ENCODE measurements at places on chromosomes 6 and 20.

DNA sequence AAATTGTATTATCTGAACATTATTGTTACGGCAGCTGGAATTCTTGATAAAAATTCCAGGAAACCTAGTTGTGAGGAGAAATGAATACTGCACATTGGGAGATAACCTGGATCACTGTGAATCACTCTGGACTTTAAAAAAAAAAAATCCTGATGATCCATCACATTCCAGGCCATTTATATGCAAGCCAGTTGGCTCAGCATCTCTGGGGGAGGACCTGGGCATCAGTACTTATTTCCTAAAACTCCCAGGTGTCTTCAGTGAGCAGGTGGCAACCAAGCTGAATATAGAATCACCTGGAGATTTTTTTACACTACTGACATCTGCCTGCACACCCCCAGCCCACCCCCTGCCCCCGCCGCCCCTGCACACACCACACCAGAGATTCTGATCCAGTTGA lies 39.1 kb upstream of the SIRT5 start:
- DNase-seq: no peak

- no peak for DNase-seq
These were observed 51.5 kb downstream of the PREX1 start for GRCh38 chr20:48776306-48776705.

- no peak for DNase-seq
These were observed 76.1 kb upstream of the ATXN1 start for GRCh38 chr6:16837217-16837972.

DNA sequence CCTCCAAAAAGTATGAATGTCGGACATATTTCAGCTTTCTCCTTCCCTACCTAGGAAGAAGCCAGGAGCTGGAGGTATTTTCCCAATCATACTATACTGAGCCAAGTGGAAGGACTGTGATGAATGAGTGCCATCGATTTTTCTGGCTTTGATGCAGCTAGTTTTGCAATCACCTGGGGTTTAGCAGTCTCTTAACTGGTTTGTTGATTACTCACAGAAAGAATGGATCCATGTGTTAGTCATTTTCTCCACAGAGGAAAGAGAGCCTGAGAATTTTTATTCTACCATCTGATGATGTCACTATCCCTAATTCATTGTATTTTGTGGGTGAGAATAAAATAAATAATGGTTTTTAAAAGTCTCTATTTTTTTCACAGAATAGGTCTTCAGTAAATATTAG lies 282.9 kb upstream of the RNF217 start:
- no peak for DNase-seq

- DNase-seq: no peak
These were observed 492.5 kb upstream of the MANEA start for GRCh38 chr6:95084867-95085266.

DNA sequence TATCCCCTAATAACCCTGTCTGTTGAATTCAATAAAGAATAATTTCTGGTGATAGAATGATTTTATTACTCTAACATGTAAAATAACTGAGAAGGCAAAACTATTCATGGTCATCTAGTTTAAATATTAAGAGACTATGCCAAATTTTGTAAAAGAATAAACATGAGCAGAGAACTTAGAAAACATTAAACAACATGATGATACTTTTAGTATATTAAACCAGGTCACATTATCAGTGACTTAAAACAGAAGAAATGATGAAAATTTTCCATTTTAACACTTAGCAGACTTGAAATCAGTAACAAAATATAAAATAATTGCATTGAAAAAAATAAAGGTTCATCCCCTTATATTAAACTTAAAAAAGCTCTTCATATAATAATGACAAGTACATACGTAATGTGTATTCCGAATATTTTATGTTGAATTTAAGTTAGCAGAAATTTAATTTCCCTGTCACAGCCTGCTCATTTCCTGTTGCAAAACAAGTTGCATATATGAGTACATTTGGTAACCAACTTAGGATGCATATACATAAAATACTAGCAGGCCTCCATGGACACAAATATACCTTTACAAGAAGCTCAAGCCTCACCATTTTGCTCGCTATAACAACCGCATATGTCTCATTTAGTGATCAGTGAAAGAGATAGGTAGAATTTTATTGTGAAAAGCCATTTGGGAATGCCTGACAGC lies 40.6 kb downstream of the DTNBP1 start:
- DNase-seq: no peak

- DNase-seq: no peak
These were observed 220.4 kb upstream of the RIMS1 start for GRCh38 chr6:71665931-71666330.

DNA sequence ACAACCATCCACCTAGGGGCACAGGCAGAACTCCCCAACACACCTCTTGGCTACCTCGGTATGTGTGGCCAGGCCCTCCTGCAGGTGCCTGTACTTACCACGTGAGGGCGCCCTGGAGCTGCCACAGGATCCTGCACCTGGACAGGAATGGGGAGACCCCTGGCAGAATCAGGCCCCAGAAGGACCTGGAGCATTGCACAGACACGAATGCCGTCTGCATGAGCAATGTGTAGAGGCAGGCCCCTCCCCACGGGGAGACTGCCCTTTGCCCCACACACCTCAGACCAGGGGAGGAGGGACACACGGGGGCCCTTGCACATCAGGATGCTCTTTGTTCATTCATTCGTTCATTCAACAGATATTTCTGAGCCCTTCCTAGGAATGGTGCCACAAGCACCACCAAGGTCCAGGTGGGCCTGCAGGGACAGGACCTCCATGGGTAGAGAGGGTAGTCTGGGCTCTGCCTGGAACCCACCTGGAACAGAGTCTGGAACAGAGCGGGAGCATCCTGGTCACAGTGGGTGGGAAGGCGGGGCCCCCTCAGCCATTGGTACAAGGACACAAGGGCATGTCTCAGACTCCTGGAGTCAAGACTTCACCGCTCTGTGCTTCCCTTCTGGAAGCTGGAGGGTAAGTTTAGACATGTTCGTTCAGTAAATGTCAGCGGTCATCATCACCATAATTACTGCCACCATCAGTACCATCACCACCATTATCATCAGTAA lies 32.3 kb downstream of the YTHDF1 start:
- DNase-seq: no peak
